ENCODE measurements at places on chromosomes 1 and 21.

DNA sequence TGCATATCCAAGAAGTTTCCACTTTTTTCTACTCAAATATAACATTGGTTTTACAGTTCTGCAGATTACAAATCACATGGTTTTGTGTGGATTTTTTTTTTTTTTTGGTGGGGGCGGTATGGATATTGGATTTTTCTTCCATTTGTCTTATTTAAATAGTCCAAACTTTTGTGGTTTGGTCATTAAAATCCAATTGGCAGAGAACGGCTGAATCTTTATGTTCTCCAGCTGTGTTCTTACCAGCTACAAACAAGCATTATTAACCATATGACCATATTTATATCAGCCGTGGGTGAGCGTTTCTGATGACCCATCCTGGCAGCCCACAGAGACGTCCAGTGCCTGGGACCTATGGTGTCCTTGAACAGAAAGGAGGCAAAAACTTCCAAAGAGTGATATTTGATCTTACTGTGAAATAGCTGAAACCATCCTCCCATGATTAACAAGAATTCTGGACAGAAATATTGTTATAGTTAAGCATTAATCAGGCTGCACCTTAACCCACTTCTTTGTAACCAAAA lies 200.4 kb downstream of the LYPLAL1 start:
- DNase-seq, result no peak

GRCh38 chr1:246932366-246932700 lies 585 bp upstream of the AHCTF1 start:
- no peak for DNase-seq

- DNase-seq, result peak; percentile 71
Measured at GRCh38 chr1:179230251-179230650, 774 bp upstream of the ABL2 start.

GRCh38 chr1:10561955-10562354 lies 87.2 kb downstream of the PEX14 start:
- DNase-seq, result no peak

DNA sequence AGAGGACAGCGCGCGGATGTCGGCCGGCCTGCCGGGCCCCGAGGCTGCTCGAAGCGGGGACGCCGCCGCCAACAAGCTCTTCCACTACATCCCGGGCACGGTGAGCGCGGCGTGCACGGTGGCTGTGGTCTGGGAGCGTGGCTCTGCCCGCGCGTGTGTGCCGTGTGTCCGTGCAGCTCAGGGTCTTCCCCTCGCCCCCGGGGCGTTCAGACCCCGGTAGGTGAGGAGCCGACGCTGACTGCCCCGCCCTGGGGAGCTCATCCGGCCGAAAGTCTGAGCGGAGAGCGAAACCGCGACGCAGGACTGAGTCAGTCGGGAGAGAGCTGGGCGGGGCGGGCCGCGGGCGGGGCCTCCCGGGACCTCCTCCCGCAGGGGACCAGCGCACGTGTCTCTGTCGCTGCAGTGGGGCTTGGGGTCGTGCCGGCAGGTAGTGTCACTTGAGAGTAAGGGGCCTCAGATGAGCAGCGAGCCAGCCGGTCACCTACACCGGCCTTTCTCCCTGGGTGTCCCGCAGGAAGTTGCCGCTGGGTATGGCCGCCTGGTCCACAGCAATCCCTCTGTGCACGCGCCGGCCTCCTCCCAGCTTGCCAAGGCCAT lies 520 bp downstream of the PLEKHN1 start:
- DNase-seq, result peak; percentile 60

DNA sequence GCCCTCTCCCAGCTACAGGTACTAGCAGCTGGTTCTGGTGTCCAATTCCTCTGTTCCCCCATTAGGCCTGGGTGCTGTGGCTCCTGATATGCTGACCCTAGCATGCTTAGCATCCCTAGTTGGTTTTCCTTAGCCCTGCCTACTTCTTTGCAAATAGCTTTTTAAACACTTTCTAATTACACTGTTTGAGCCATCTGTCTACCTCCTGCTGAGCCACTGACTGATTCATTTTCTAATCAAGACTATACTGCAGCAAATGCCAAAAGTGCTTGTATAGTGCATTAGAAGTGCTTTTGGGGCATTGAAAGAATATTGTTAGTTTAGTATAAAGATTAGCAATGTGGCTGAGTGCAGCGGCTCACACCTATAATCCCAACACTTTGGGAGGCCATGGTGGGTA lies 36.3 kb downstream of the ERICH3 start:
- no peak for DNase-seq

Data from fibroblast of skin of abdomen (primary cell).